ENCODE measurements at places on chromosomes 1 and 21.

DNA sequence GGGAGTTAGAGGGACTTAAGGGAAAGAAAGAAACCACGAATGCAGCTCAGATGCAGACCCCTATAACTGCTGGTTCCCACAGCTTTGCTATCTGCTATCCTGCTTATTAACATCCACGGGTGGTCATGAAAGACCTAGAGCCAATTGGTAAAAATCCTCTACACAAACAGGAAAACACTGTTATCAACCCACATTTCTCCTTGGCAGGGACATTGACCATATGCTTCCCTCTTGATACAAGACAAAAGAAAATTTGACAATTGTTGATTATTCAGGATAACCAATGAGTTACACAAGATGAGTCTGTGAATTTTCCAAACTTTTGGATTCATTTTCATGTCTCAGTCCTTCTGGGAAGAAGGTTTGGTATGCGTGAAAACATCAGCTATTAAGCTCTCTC is 90.4 kb downstream of the TIAM1 start:
- DNase-seq = no peak

DNA sequence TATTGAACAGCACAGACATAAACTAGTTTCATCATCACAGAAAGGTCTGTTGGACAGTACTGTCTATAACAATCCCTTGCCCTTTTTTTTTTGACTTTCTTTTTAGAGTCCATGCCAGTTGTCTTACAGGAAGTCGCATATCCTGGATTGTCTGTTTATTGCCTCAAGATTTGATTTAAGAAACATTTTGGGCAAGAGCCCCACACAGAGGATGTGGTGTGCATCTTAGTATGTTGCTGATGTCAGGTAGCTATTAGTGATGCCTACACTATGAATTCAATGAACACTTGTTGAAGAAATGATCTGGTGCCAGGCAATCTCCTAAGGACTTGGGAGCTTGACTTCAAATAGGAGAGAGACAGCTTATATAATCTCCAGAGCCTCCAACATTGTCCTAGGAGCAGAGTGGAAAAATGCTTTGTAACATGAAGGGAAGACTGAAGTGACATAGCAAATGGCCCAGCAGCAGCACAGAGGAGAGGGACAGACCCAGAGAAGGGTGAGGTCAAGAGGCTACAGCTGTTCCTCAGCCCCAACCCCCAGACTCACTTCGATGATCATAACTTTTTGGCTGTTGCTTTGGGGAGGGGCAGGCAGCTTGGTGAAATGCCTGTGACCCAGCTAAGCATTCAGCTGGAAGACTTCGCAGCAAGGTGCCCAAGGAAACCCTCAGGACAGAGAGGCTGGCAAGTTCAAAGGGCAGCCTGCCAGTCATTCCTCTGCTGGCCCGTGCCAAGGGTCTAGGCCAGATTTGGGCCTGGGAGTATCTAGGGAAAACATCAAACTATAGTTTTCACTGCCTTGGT is 7.5 kb upstream of the RAB29 start:
- DNase-seq = no peak

- DNase-seq = no peak
These were observed 57.2 kb downstream of the EYA3 start for GRCh38 chr1:28031173-28031572.

DNA sequence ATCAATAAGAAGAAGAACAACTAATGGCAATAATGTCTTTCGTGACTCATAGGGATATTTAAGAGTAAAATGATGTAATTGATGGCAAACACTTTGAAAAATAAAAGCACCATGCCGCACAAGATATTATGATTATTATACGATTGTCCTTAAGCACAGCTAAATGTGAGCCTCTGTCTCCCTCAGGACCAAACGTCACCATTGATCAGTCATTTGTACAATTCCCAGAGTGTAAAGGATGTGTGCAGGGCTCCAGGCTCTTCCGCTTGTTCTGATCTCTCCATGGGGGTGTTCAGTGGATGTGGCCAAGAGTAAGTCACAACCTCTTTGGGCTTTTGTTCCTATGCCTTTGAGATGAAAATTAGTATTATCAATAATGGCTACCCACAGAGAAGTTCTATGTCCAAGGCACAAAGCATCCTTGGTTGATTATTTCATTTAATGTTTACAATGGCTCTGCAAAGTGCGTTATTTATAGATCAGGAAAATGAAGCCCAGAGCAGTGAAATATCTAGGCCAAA is 17.7 kb upstream of the C1orf87 start:
- DNase-seq = no peak

- DNase-seq = no peak
These were observed 625.8 kb downstream of the BRINP3 start for GRCh38 chr1:189851806-189852367.

- no peak for DNase-seq
These were observed 2.2 kb downstream of the PAQR6 start for GRCh38 chr1:156245451-156246232.

GRCh38 chr1:205715628-205716027 is 34.4 kb downstream of the NUCKS1 start:
- no peak for DNase-seq

- no peak for DNase-seq
These were observed 144.7 kb downstream of the RYR2 start for GRCh38 chr1:237186675-237187074.
